Cerebellum (tissue), 4 donors: ENCODE measurements at places on chromosomes 3 and 15.
A peak's percentile ranks its signal among the peaks of the same experiment; 100 is the strongest.

- no peak for DNase-seq
Observed at GRCh38 chr3:129449279-129450115, 9.5 kb downstream of the IFT122 start.

GRCh38 chr15:84725001-84725491 lies 9.1 kb upstream of the SEC11A start:
- DNase-seq: no peak

DNA sequence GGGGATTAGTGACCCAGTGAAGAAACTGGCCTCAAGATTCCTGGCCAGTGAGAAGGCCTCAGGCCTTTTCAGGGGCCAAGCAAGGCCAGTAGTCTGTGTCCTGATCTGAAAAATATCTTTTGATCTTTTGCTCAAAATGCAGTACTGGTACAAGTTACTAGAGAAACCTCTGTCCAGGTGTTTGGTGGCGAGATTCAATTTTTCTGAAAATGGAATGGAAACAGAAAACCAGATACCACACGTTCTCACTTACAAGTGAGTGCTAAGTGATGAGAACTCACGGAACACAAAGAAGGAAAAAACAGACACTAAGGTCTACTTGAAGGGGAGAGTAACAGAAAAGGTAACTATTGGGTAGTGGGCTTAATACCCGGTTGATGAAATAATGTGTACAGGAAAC lies 463.4 kb downstream of the ZIC1 start:
- DNase-seq: no peak

DNA sequence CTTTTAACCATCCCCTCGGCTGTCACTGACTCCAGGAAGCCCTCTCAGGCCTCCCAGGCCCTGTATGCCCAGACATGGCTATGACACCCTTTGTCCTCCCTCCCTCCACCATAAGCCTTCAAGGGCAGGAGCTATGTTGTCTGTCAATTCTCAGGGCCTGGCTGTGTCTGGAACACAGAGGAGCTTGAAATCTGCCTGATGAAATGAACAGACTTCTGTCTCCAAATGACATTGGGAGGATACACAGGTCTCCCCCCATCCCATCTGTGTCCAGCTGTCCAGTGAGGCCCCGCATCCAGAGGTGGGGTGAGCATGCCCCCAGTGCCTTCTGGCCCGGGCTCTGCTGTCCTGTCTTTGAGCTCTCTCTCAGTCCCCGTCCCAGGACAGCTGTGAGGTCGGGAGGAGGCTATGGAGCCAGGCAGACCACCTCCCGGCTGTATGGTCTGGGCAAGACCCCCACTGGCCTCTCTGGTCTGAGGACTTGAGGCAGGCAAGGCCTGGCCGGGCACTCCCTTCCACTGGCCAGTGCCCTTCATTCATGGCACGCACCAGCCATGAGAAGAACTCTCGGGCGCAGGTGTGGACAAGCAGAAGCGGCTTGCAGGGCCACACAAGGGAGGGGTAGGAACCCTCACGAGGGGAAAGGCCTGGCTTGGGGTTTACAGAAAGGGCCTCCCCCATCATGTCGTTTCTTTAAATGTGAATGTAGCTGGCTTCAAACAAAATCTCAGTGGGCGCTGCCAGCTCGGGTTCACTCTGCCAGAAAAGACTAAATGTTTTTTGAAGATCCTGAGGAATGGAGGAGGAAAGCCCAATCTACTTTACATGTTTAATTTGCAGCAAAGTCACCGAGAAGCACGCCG lies 38.9 kb downstream of the PCSK6 start:
- DNase-seq: no peak

- DNase-seq: no peak
Observed at GRCh38 chr3:126807795-126808194, 103.8 kb downstream of the CHCHD6 start.

GRCh38 chr3:189529468-189529867 lies 101.7 kb upstream of the TP63 start:
- DNase-seq: no peak

GRCh38 chr3:168457954-168458539 lies 362.3 kb upstream of the GOLIM4 start:
- DNase-seq: no peak

DNA sequence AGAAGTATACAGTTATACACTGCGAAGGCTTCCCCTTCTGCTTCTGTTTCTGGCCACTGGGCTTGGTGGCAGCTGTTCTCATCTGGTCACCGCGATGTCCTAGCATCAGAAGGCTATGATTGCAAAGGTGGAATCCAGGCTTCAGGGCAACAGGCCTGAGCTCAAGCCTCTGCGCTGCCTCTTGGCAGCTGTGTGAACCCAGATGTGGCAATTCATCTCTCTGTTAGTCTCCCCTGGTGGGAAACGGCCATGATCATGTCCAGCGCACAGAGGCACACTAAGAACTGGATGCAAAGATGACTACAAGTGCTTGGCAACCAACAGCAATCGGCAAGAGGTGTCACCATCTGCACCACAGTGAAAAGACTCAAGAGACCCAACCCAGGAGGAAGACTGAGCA lies 78.9 kb downstream of the PCSK6 start:
- no peak for DNase-seq

GRCh38 chr15:100684591-100684990 lies 82.2 kb downstream of the ASB7 start:
- no peak for DNase-seq

- no peak for DNase-seq
Observed at GRCh38 chr15:96515371-96515770, 184.9 kb downstream of the NR2F2 start.

- no peak for DNase-seq
Observed at GRCh38 chr3:13262493-13263211, 157.5 kb downstream of the NUP210 start.

GRCh38 chr3:71514621-71515020 lies 68.9 kb downstream of the FOXP1 start:
- DNase-seq: no peak

- no peak for DNase-seq
Observed at GRCh38 chr3:189229196-189229828, 57.5 kb downstream of the TPRG1 start.

- DNase-seq: no peak
Observed at GRCh38 chr3:80308637-80309036, 540.8 kb upstream of the ROBO1 start.

- DNase-seq: no peak
Observed at GRCh38 chr15:26790118-26790517, 17.3 kb upstream of the GABRB3 start.

- DNase-seq: no peak
Observed at GRCh38 chr15:77778802-77779201, 146.1 kb upstream of the LINGO1 start.

GRCh38 chr3:71851878-71852277 lies 66.9 kb upstream of the PROK2 start:
- no peak for DNase-seq

DNA sequence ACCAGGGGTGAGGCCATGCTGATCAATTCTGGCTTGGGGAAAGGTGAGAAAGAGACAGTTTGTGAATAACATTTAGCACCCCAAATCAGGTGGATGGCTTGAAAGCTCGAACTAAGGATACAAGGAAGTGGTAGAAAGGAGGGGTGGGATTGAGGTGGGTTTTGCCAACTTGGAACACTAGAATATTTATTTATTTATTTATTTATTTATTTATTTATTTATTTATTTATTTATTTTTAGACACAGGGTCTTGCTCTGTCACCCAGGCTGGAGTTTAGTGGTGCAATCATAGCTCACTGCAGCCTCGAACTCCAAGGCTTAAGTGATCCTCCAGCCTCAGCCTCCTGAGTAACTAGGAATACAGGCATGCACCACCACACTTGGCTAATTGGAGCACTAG lies 31.0 kb upstream of the THSD4 start:
- DNase-seq: no peak

DNA sequence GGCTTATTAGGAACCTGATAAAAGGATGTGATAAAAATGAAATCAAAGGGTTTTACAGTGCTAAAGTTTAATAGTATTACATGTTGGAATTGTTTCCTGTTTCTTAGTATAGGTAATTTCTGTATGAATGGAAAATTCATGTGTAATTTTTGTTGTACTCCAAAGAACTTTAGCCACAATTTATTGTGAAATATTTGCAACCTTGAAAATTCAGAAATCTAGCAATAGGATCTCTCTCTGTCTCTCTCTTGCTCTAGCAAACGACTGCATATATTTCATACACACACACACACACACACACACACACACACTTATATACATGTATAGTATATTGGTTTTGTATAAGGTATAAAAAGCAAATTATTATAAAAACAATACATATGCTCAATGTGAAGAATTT lies 59.6 kb downstream of the PIAS1 start:
- DNase-seq: no peak

- no peak for DNase-seq
Observed at GRCh38 chr3:123961508-123961856, 453 bp upstream of the CCDC14 start.

DNA sequence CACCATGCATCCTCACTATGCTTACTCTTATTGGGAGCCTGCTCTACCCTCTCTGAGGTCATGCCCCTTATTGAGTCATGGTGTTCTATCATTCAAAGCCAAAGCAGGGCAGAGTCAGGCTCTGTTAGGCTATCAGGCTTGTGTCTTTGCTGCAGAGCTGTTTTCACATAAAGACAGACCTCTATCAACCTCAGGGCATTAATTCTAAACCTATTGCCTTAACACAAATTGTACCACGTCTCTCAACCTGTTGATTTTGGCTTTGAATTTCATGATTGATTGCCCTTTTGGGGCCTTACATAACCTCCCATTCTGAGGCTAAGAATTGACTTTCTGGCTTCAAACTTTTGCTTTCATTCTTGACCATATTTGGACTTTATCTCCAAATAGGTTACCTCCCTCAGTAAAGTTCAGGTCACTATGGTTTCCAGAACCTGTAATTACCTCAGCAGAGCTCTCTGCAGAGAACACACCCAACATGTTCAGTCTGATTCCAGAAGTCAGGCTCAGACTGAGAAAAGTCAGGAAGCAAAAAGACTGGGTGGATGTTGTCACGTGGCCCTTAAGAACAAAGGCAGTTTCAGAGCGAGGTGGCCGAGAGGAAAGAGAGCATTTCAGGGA lies 221.4 kb upstream of the NANOGP8 start:
- DNase-seq: no peak

DNA sequence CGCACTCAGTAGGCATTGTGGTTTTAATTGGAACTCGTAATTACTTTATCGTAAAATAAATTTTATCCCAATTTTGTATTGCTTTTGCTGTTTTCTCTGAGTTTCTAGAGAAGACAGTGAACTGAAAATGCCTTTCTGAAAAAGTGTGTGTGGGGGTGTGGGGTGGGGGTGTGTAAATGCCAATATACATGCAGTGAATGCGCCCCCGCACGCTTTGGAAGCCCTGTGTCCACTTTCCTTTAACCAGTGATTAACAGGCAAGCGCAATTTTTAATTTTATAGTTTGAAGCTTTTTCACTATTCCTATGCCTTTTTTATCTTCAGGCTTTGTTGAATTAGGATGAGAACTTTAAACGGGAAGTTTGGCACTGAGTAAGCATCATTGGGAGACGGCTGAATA lies 47.4 kb upstream of the GMNC start:
- DNase-seq: no peak

GRCh38 chr3:114746502-114746901 lies 400.6 kb downstream of the ZBTB20 start:
- DNase-seq: no peak

DNA sequence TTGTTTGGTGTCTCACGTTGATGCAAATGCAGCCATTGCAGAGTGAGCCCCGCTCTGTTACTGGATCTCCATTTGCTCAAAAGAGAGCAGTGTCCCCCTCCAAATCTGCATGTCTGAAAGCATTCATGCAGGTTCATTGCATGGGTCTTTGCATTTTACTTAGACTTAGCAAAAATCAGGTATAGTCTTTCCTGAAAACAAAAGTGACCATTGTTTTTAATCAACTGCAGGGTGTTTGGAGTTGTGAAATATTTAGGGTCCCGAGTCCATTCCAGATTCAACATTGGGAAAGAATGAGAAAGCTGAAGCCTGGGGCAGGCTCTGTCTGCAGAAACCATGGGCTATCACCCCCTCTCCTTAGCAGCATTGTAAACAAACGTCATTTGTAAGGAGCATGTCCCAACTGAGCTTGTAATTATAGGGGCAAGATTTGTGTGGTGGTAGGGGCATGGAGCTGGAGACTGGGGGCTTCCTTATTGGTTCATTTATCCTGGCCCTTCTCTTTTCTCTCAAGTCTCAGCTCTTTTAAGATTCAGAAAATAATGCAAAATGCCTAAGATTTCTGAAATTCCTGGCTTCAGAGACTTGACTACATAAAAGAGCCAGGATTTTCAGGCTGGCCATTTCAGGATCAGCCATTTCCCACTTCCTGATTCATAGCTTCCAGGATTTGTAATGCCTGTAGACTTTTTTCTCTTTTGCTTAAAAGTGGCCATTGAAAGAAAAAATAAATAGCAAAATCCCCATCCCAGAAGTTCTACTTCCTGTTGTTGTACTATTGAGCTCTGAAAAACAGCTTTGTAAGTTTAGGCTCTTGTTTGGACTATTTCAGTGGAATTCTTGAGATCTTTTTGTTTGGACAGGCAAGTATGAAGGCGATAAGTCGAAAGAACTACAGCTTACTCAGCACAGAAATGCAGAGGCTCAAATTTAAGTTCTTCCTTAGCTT lies 23.0 kb downstream of the IGF1R start:
- DNase-seq: no peak

GRCh38 chr15:66169023-66169422 lies 84.5 kb downstream of the MEGF11 start:
- peak; percentile 48 for DNase-seq

GRCh38 chr3:143634991-143635390 lies 213.3 kb downstream of the SLC9A9 start:
- DNase-seq: peak; percentile 41

DNA sequence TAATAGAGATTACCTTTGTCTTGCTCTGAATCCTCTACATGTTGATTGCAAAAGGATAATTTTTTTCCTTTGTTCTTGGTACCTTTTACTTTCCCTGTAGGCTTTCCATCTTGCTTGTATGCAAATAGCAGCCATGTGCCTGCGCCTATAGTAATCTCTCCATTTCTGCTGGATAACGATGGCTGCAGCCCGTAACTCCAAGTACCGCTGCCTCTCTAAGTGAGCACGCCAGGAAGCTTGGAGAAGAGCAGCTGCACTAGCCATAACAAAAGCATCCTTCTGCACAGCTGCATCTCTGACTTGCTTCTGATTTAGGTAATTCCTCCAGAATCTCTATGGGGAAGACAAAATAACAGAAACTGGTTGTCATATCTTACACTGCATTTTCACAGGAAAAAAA lies 89.3 kb downstream of the NR2E3 start:
- DNase-seq: no peak

GRCh38 chr3:179860275-179861107 lies 176.2 kb downstream of the PEX5L start:
- DNase-seq: no peak

GRCh38 chr3:118110211-118110610 lies 924.4 kb downstream of the IGSF11 start:
- no peak for DNase-seq

DNA sequence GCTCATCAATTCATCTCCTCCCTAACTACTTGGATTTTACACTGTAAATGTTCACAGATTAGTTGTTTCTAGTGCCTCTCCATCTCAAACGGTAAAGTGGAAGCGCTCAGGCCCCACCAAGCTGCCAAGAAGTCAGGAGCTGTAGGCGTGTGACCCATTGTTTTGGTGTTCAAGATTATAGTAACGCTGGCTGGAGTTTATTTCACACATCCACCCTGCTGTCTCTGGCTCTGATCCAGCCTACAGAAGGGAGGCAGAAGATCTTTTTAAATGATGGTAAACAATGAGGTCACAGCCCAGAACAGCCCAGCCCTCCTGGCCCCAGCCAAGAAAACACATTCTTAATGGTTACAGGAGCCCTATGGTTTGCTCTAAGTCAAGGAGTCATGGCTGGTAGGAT lies 25.7 kb upstream of the GALNT15 start:
- no peak for DNase-seq

- DNase-seq: no peak
Observed at GRCh38 chr15:42955518-42955917, 34.9 kb upstream of the TTBK2 start.
